ENCODE measurements at places on chromosomes 13 and 19.

GRCh38 chr19:1069009-1069779 lies 2.2 kb downstream of the ARHGAP45 start:
- DNase-seq = peak; percentile 87

DNA sequence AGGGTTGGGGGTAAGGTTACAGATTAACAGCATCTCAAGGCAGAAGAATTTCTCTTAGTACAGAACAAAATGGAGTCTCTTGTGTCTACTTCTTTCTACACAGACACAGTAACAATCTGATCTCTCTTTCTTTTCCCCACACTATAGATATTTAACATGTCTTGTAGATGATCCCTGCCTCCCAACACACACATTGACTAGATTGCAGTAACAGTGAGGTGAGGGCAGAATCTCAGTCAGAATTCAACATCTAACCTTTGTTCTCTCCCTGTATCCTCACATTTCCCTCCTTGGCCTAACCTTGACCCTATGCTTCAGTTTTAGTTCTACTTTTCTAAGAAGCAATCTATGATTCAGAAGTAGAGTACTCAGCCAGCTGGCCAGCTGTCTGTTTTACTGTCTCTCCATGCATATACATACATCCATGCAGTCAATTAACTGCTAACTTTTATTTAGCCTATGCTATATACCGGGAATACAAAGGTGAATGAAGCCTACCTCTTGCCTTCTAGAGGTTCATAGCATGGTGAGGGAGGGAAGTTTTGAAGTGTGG lies 18.1 kb downstream of the DNAJC15 start:
- DNase-seq = no peak

DNA sequence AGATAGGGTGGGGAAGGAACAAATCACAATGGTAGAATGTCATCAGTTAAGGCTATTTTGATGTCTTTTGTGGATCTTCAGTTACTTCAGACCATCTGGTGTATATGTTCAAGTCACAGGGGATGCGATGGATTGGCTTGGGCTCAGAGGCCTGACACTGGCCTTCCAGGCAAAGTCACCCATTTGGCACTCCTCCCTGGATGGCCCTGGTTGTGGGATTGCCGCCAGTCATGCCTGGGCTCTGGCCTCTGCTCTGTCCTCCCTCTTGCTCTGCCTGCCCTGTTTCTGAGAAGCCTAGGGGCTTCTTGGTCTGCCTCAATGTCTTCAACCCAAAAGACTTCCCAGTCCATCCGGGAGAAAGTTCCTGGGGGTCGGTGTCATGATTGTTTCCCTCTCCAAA lies 50.2 kb downstream of the ZNF146 start:
- no peak for DNase-seq

DNA sequence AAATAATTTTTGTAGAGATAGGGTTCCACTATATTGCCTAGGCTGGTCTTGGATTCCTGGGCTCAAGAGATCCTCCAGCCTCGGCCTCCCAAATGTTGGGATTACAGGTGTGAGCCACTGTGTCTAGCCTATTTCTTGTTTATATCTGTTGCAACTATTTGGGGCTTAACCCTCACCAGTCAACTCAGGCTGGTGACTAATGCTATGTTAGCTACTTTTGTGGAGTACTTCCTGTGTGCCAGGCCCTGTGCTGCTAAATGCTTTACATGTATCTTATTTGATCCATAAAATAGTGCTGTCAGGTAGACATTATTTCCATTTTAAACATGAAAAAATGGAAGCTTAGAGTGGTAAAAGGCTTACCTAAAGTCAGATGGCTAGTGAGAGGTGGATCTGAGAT lies 13.8 kb downstream of the CEACAM1 start:
- no peak for DNase-seq

GRCh38 chr13:113489171-113489548 lies 1.4 kb downstream of the DCUN1D2 start:
- DNase-seq = no peak

GRCh38 chr13:18964942-18965341 lies 216.7 kb downstream of the TUBA3C start:
- DNase-seq = no peak

DNA sequence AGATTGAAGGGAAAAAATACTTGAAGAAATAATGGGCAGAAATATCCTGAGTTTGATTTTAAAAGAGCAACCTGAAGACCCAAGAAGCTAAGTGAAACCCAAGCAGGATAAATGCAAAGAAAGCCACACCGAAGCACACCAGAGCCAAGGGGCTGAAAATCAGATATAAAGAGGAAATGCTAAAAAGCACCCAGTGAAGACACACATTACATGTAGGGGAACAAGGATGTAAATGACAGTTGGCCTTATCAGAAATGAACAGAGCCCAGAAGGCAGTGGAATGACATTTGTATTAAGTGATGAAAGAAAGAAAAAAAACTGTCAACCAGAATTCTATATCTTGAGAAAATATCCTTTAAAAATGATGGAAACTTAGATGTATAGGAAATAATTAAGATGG lies 139.1 kb downstream of the SLC7A1 start:
- no peak for DNase-seq

DNA sequence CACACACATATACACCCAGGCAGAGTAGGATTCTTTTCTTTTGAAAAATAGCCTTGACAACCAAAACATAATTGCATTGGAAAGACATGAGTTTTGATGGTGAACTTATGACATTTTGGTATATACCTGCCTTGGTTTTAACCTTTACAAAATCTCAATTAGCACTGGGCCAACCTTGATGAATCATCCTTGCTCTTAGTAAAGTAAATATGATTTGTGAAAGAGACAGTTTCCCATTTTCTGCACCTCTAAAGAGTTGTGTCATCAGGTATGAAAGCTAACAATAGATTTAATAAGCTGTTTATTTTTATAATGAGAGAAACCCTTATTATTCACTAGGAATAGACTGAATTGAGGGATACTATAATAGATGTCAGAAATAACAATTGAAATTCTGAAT lies 15.7 kb upstream of the ENOX1 start:
- no peak for DNase-seq

DNA sequence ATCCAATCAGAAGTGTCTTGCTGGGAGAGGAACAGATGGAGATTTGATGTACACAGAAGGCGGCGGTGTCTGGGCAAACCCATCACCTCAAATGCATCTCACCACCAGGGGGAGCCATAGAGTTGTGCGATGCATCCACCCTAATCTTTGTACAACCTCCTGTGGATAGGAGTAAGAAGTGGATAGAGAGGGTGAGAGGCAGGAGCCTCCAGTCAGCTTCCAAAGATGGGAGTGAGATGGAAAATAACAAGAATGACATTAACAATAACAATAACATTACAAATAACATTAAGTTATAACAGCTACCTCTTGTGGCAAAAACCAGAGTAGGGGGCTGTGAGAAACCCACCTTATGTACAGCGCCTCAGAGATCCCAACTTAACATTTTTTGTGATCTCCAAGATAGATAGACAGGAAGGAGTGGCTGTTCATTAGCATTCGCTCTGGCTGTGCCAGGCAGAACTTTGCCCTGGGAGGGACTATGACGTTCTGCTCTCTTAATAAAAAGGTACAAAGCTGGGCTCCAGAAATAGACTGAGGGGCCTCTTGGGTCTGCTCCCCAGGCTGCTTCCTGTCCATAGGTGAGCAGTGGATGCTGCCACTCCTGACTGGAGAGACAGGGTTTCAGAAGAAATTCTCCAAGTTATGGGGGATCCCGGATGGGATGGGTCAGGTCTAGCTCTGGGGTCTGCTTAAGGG lies 5.2 kb upstream of the CEACAM18 start:
- DNase-seq = peak; percentile 83

DNA sequence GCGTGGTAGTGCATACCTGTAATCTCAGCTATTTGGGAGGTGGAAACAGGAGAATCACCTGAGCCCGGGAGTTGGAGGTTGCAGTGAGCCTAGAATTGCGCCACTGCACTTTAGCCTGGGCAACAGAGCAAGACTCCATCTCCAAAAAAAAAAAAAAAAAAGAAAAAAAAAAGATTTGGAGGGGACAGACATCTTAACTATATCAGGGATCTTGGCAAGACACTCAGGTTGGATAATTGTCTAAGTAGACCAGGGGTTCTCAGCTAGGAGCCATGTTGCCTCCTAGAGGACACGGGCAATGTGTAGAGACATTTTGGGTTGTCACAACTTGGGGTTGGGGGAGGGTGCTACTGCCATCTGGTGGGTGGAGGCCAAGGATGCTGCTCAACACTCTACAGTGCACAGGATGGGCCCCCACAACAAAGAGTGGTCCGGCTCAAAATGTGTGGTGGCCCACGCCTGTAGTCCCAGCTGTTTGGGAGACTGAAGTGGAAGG lies 1.9 kb upstream of the ZNF580 start:
- DNase-seq = peak; percentile 74

DNA sequence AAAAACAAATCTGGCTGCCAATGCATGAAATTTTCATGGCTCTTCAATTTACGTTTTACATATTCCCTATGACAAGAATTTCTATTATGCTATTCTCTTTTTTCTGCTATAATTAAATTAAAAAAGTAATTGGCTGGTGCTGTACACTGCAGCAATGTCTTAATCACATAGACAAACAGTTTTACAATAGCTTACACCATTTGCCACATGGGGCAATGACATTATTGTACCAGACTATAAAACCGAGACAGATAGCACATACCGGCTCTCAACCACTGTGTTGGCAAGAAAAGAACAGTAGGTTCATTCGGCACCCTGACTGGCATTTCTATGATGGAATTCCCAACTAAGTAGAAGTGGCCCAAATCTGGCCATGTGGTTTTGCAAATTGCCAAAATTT lies 67.7 kb downstream of the DACH1 start:
- DNase-seq = no peak

- no peak for DNase-seq
Observed at GRCh38 chr19:13505761-13506470, 363 bp downstream of the CACNA1A start.

DNA sequence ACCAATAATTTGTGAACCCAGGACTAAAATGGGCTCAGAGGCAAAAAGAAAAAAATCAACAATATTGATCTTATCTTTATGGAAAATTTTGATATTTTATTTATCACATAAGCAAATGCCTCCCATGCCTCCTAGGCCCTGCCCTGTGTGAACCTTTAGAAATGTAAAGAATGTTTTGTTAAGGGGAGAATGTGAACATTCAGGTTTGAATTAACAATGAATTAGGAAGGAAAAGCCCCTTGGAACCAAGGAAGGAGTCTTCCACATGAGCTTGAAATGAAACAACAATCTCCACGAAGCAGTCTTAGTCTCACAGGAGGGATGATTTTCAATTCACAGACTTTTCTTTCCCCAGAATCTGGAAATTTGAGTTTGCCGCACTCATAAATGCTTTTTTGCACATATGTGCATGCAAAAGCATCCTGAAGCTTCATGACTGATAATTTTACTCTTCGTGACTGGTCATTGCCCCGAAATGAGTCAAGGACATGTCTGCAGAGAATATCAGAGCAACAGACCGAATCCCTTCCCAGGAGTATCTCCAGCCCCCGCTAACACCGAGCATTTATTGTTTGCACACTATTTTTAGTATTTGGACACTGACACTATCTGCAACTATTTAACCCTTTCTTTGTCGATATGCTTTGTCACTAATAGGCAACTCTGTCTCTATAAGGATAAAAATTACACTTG lies 135.2 kb downstream of the DCT start:
- DNase-seq = no peak

DNA sequence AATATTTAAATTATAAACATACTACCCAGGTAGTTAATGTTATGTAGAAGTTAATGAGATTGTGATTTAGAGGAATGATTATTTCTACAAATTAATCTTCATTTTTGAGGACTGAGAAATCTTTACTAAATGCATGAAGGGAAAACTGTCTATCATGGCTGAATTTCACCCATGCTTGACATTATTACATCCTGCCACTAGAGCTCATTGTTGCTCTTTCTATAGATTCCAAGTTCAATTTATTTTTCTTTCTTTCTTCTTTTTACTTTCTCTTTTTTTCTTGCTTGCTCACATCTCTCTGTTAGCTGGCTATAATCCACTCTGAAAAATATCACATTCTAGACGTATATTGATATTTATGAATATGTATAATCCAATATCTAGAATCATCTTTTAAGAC lies 505.0 kb upstream of the KLHL1 start:
- no peak for DNase-seq

DNA sequence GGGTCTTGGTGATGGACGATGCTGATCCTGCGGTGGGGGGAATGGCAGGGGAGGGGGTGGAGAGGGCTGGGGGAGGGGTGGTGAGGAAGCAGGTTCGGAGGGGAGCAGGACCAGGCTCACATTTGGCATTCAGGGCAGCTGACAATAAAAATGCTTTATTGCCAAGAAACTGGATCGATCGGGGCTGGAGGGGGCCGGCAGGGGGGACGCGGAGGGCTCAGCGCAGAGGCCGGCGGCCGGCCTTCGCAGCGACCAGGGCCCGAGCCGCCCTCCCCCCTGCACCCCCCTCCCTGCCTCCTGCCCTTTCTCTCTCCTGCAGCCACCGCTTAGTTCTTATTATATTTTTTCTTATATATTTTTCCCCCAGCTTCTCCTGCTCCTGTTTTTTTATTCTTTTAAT lies 18.1 kb upstream of the POU2F2 start:
- no peak for DNase-seq

GRCh38 chr13:24899601-24900000 lies 135.6 kb downstream of the RNF17 start:
- no peak for DNase-seq

- DNase-seq = peak; percentile 61
Observed at GRCh38 chr19:56507446-56508289, at the start of gene ZNF471. Gene ZNF471, plus strand, starts transcription at chr19:56507855. Its CDS starts 3,717 bp downstream, at chr19:56511572.

GRCh38 chr19:13401388-13401787 lies 104.9 kb downstream of the CACNA1A start:
- DNase-seq = peak; percentile 10

- DNase-seq = no peak
Observed at GRCh38 chr19:38888876-38889275, 10.5 kb downstream of the SIRT2 start.

DNA sequence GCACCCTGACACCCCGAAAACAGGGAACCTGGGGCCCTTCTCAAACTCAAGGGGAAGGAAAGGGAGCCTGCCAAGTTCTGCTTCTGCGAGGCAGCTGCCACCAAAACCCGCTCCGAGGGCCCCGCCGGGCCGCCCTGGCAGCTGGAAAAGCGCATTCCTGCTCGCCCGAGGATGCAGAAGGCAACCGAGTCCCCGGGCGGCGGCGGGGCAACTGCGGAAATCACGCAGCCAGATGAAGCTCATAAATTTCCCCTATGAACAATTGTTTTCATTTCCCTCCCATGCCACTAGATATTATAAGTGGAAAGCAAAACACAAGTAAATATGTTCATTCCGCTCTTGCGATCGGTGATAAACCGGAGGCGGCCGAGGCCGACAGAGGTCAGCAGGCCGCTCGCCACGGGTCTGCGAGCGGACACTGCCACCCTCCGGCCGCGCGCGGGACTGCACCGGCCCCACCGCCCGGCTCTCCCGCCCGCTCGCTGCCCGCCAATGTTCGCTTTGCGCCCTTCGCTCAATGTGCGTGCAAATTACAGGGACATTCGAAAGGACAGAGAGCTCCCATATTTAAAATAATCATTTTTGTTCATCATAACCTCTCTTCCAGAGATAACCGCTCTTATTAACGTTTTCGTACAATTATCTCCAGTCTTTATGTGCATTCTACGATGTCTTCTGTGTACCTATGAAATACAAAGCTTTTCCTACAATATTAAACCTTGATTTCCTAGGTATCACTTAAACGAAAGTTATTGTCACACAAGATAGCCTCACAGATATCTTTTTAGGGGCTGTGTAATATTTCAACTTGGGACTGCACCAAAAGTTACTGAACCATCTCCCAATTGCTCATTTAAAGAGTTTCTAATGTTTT lies 120.8 kb upstream of the ZNF507 start:
- peak; percentile 59 for DNase-seq

Measured in activated CD4-positive, alpha-beta T cell treated with anti-CD3 and anti-CD28 coated beads, Interleukin-2, Interleukin-4, amounts not matched to agents 100 ng/mL and 50 ng/mL, durations not matched to agents 16 hours and 8 hours (primary cell).